ENCODE measurements at places on chromosomes 11 and 22.

GRCh38 chr22:39383841-39384625 lies 15.5 kb upstream of the TAB1 start:
- DNase-seq, result no peak

- no peak for DNase-seq
These were observed 471.4 kb downstream of the SOX6 start for GRCh38 chr11:15884777-15885540.

GRCh38 chr11:116643521-116643920 lies 129.3 kb downstream of the BUD13 start:
- DNase-seq, result no peak

GRCh38 chr11:33734441-33735270 lies 1.6 kb downstream of the CD59 start:
- DNase-seq, result no peak

- DNase-seq, result no peak
These were observed 2.4 kb upstream of the TMEM132A start for GRCh38 chr11:60921777-60922335.

DNA sequence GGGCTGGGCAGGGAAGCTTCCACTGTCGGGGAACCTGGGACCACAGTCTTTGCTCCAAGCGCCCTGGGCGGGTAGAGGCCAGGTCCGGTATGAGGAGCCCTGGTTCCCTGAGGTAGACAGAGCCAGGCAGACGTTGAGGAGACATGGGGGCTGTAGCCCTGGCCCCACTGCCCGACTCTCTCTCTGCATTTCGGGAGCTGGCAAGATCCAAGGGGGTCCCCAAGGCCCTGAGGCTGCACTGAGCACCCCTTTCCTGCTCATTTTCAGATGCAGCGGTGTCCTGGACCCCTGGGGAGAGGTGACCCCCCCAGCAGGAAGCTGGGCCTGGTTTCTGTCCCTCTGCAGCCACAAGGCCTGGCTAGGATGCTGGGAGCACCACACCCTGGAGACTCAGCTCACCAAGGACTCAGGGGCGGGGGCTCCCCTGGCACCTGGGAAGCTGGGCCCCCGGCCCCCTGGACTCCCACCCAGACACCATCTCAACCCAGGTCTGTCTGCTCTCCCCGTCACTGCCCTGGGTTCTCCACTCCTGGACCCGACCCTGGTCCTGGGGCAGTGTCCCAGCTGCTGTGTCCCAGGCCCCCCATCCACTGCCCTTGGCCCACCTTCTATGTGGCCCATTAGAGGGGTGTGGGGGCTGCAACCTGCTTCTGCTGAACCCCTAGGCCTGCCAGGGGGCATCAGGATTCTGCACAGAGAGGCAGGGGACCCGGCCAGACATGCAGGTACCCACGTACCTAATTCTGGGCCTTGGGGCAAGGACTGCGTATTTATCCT lies 15.0 kb upstream of the MUC6 start:
- DNase-seq, result no peak

DNA sequence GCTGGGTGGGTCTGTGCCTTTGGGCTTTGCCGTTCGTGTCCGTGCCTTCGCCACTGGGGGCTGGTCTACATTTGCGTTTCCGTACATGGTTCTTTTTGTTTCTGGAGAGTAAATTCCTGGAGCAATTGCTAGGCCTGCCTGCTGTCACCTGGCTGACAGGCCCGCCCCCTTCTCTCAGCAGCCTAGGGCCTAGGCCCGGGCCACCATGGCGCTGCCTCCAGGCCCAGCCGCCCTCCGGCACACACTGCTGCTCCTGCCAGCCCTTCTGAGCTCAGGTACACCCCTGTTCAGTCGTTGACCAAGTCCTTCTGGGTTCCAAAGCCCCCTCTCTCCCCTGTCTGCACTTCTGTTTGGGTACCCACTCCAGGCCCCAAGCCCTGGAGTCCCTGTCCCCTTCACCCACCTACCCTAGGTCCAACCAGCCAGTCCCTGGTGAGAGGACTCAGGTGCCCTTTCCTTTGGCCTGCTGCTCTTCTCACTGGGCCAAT lies 649 bp downstream of the TMEM25 start:
- no peak for DNase-seq

- no peak for DNase-seq
These were observed 2.2 kb upstream of the OR51E2 start for GRCh38 chr11:4699697-4700435.

DNA sequence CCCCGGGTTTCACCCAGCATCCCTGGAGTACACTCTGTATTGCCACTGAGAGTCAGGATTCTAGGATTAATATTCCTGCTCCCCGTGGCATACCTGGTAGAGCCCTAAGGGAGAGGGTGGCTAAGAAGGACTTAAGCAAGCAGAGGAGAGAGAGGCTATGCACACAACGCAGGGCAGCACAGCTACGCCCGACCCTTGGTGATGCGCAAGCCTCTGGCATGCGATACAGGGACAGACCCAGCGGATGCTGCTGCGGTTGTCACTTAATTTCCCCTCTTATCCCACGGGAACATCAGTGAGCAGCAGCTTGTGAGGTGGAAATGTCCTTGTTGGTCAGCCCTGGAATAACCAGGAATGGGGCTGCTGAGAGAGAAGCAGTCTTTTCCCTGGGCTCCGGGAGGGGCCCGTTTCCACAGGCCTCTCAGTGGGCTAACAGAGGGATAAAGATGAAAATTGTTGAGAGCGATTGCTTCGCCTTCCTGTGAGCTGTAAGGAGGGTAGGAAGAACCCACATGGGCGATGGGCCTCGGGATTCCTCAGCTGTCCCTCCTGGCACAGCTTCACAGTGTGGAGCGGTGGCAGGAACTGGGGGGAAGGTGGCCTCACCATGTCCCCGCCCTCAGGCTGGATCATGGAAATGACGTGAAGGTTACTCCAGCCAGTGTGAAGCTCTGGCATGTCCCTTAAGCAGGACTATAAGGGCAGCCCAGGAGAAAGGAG lies 48.4 kb upstream of the RAB1B start:
- no peak for DNase-seq

GRCh38 chr11:44058275-44058674 lies 7.8 kb upstream of the ACCS start:
- DNase-seq, result no peak

DNA sequence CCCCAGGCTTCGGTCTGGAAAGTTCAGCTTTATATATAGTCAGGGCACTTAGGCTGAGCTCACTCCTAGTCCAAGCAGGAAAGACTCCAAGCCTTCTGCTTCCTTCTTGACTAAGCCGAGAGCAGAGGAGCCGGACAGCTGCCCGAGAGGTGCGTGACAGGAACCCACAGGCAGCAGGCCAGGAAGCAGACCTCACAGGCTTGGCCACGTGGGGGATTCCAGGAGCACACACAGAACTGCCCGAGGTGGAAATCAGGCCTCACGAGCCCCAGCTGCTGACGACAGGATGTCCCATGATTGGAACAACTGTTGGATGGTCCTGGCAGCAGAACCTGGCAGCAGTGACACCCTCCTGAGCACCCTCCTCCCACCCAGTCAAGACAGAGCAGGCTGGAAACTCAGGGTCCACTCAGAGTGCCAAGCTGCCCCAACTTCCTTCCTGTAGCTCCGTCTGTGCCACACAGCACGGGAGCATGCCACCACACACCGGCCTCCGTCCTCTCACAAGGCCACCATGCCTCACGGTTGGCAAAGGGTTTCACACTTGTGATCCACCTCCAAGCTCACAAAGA lies 5.4 kb downstream of the PLA2G6 start:
- peak; percentile 40 for DNase-seq

DNA sequence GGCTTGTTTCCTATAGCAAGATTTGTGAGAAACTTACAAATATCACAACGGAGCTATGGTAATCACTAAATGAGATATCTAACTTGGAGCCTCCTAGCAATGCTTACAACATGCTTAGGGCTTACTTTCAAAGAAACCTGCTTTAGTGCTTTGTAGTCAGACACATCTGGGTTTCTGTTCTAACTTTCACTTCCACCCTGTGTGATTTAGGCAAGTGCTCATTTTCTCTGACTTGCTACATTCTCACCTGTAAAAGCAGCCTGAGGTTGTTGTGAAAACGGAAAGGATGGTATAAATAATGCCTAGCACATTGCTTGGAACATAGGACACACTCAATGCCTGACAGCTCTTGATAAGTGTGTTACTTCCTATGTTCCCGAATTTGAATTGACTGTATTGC lies 45.6 kb downstream of the LRRC4C start:
- DNase-seq, result no peak

DNA sequence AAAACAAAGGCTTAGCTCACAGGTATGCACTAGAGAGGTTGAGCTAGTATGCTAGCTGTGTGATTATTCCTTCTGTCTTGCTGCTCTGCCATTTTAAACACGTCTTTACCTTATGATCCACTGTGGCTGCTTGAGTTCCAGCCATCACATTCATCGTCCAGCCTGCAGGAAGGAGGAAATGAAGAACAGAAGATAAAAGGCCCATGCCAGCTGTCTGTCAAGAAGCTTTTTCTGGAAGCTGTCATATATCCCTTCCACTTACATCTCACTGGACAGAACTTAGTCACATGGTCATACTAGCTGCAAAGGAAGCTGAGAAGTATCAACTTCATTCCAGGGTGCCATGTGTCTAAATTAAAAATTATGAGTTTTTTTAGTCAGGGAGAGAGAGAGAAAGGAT lies 9.5 kb downstream of the PRDX5 start:
- no peak for DNase-seq

DNA sequence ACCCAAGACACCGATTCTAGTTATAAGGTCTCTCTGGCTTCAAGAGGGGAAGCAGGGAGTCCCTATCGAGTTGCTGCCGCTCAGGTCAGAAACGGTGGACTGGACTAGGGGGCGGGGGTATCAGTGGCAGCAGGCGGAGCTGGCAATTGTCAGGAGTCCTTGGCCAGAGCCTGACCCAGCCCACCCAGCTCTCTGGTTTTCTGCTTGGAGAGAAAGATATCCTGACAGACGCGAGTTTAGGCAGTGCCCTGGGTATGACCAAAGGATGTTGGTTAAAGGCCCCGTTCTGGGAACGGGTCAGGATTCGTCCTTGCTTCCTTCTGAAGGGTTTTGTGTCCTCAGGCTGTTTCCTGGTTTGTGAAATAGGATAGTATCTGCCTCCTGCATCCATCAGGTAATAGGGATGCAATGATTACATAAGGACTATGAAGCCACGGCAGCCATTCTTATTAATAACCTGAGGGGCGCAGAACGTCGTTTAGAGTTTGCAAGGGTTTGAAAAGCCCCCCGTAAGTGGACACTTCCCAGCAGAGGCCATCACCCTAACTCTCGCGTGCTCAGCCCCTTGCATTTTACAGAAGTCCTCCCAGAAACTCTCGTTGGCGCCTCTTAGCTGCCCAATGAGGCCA lies 700 bp upstream of the DEPDC5 start:
- DNase-seq, result peak; percentile 64

- no peak for DNase-seq
These were observed 583 bp downstream of the PDGFD start for GRCh38 chr11:104163100-104164027.

DNA sequence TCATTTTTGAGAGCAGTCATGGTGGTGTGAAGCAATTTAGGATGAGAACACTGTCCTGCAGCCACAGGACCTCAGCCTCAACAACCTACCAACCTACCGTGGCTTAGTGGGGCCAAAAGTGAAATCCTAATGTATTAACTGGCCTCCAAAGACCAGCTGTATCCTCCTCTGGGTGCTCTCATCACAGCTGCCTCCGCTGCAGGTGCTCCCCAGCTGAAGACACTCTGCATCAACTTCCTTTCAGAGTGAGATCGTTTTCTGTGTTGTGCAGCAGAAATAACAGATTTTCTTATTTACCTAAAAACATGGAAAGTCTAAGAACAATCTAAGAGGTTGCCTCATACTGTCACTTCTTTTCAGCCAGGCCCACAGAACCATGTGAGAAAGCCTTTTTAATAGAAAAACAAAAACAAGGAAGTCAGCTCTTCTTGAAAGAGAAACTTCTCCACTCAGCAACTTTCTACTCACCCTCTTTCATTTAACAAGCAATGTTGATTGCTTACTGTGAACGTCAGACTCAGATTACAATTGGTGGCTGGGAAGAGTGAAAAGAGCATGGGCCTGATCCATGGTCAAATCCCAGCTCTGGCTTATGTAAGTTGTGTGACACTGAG lies 136.1 kb downstream of the TENM4 start:
- DNase-seq, result no peak

DNA sequence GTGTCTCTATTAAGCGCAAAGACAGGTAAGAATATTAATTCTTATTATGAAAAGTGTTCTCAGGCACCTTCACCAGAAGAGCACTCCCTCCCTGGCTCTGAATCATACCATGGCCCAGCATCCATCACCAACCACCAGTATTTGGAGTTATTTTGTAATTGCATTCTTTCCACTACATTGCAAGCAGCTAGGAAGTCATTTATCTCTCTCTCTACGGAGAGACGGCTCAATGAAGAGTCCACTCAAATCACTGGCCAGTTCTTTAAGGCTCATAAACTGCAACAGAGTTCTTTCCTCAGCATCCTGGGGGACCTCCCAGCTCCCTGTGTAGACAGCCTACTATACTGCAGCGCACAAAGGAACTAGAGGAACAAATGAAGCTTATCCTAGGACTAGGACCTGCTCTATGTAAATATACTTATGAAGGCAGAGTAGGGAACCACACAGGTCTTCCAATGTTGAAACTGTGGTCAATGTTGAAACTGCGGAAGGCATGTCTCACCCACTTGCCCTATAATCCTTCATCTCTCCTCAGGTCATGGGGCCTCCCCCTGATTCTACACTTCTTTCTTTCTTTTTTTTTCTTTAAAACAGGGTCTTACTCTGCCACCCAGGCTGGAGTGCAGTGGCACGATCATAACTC lies 63.4 kb downstream of the AAMDC start:
- DNase-seq, result no peak

GRCh38 chr11:8683115-8683807 lies 669 bp downstream of the RPL27A start:
- DNase-seq, result no peak

- DNase-seq, result no peak
These were observed 2193.4 kb upstream of the RAG2 start for GRCh38 chr11:38791346-38791961.

DNA sequence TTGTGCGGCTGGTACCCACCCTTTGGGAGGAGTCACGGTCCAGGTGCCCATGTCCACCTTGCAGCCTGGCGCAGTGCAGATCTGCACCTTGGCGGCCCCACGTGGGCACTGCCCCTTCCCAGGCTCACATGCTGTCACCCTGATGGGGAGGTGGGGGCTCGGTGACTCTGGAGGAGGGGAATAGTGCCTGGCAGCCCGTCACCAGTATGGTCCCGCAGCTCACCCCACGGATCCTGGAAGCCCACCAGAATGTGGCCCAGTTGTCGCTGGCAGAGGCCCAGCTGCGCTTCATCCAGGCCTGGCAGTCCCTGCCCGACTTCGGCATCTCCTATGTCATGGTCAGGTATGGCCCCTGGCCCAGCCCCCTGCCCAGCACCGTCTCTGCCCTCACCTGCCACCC lies 5.2 kb downstream of the TRPT1 start:
- DNase-seq, result no peak

DNA sequence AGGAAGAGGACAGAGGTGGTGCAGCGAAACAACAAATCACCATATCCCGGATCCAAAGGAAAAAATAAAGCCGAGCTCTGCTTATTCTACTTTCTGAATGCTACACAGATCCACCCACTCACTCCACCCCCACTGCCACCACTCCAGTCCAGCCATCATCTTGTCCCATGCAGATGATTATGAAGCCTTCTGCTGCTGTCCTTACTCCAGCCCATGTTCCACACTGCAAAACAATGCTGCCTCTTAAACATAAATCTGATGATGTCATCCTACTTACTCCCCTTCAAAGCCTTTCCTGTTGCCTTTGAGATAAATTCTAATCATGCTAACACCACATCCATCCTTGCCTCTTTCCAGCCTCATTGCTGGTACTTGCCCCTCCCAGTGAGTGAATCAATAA lies 6.5 kb upstream of the DRD2 start:
- no peak for DNase-seq

- no peak for DNase-seq
These were observed 31.6 kb upstream of the WNT11 start for GRCh38 chr11:76237914-76238313.

GRCh38 chr11:1059759-1060158 lies 14.9 kb upstream of the MUC2 start:
- no peak for DNase-seq
